ENCODE measurements at places on chromosomes 7 and 10.

DNA sequence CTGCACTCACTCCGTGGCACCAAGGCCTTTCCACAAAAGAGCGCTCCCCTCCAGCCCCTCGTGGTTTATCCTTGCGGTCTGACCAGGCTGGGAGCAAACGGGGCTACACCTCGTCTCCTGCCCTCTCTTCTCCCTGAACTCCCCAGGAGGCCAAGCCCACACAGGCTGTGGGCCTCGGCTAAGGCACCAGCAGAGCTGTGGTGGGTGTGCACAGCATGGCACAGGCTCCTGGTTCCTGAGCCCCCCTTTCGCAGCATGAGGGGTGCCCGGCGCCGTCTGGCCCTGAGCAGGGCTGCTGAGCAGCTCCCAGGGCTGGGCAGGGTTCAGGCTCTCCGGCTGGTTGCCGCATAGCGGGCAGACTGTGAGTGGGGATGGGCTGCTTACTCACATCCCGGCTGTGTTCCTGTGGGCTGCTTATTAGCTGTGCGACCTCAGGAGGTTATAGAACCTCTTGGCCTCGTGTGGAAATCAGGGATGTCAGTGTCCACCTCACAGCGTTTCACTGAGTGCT lies 90.4 kb downstream of the ZMIZ1 start:
- DNase-seq, result no peak

DNA sequence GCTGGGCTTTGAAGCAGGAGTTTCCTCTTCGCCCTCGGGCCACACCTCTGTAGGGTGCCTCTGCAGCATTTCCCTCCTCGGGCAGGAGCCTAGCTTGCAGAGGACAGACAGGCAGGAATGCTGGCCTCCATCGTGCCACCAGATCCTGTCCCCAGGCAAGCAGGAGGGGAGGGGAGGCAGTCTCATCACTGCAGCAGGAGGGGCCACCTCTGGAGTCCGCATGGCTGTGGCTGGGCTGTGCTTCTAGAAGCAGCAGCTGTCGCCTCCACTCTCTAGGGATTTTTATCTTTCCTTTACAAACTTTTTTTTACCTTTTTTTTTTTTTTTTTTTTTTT lies 181.4 kb downstream of the CUX1 start:
- no peak for DNase-seq

DNA sequence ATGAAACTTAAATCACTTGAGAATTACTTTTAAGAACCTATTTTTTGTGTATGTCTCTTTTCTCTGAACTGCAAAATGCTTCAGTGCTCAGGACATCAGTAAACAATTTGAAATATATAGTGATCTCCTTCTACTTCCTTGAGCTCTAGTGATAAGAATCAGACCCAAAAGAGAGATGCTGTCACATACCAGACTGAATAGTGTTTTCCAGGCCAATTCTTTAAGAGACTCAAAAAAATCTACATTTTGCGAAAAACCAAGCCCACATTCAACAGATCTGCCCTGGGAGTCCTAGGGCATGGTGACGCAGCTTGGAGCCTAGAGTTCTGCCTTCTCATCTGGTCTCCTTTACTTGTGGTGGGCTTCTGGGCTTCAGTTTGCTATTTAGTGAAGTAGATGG lies 72.1 kb upstream of the SLC13A1 start:
- no peak for DNase-seq

DNA sequence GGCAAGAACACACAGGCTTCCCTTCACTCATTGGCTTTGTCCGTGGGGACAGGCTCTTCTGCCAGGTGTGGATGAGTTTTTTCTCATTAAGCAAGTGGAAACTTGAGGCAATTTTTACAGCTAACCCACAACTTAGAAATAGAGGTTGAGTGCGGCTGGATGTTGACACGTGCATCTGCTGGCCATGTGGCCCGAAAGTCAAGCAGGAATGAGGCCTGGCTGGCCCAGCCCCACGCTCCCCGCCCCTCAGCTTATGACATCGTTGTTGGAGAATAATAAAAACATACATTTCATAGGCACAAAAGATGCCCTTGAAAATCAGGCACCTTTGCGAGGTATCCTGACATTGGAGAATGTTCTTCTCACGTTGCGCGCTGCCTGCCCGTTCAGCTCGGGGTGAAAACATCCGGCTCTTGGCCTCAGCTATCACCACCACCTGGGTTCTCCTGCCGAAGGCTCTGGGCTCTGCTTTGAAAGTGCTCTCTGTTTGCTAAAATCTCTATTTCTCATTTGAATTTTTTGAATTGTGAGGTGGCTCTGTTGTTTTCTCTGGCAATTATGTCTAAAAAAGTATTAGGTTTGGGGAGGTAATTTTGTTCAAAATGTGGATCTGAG lies 310.7 kb downstream of the WDR37 start:
- DNase-seq, result no peak

GRCh38 chr10:99756159-99756558 lies 24.1 kb downstream of the CUTC start:
- DNase-seq, result no peak

DNA sequence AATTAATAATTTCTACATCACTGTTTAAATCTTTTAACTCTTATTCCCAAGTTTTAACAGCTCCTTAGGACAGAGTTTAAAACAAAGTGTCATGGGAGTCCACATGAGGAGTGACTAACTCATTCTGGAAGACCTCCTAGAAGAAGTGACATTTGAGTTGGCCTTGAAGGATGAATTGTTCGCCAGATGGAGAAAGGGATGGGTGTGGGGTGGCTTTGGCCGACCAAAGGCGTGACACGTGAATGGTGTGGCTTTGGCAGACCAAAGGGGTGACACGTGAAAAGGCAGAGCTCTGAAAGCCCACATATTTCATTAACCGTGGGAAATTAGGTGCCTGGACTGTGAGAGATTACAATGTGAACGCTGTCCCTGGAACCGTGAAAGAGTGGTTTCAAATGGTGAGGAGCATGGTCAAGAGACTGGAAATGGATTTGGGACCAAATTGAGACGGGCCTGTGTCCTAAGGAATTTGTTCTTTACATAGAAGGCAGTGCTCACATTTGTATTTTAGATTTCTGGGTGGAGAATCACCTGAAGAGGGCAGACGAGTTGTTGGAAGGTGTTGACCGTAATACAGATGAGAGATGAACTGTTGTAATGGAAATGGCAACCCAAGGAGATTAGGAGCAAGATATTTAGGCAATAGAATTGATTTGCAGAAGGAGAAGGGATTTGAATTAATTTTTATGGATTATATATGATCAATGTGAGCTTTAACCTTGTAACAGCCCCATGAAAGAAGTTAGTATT lies 228.1 kb downstream of the BICC1 start:
- no peak for DNase-seq

DNA sequence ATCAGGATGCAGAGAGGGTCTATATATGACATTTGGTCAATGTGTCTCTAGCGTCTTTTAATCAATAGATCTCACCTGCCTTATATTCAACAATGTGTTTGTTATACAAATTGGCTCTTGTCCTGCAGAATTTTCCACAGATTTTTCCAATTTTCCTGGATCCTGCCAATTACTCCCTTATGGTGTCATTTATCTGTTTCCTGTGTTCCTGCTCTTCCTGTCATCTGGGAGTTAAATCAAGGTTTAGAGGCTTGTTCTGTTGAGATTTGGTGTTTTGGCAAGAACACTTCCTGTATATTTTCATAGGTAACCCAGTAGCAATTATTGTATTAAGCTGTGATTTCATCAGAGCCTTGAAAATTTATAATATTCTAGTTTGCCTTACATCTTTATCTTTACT lies 8.8 kb upstream of the C10orf71 start:
- DNase-seq, result no peak

Data from HuH-7 (cell line).